ENCODE measurements at places on chromosomes 1 and 21.

DNA sequence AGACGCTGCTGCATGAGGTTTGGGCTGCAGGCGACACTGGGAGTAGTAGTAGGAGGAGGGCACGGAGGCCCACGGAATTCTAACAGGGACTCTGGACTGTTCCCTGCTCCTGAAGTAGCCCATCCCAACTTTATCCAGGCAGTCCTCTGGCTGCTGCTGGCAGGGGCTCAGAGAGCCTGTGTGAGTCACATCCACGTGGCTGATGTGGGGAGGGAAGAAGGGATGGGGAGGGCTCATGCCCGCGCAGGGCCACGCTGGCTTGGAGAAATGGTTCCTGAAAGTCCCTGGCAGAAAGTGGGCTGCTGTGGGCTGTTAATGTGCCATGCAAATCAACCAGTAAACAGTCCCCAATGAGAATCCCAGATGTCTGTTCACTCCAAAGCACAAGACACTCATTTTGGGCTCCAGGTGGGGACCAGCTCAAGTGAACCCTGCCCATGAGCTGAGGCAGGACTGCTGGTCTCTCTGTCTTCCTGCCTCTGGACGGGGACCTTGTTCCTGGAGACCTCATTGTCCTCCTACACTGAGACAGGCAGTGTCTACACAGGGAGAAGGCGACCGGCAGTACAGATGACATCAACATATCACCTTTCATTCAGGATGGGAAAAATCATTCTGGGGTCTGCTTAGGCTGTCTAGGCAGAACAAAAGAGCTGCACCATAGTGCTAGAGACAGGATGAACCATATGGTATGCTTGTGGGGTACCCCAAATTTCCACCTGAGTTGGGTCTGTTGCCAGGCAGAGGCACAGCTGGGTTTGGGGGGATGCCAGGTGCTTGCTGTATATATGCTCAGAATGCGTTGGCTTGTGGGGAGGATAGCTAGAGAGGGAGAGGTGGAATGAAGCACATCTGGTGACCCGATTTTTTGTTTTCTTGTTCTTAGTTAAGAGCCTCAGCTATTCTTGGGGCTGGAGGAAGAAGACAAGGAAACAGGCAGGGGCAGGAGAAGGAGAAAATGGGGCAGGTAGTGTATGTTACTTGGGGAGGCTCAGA, 57.9 kb upstream of the FMOD start:
- DNase-seq = peak; percentile 97

GRCh38 chr1:115426231-115426771, 88.3 kb upstream of the NGF start:
- DNase-seq = peak; percentile 73

DNA sequence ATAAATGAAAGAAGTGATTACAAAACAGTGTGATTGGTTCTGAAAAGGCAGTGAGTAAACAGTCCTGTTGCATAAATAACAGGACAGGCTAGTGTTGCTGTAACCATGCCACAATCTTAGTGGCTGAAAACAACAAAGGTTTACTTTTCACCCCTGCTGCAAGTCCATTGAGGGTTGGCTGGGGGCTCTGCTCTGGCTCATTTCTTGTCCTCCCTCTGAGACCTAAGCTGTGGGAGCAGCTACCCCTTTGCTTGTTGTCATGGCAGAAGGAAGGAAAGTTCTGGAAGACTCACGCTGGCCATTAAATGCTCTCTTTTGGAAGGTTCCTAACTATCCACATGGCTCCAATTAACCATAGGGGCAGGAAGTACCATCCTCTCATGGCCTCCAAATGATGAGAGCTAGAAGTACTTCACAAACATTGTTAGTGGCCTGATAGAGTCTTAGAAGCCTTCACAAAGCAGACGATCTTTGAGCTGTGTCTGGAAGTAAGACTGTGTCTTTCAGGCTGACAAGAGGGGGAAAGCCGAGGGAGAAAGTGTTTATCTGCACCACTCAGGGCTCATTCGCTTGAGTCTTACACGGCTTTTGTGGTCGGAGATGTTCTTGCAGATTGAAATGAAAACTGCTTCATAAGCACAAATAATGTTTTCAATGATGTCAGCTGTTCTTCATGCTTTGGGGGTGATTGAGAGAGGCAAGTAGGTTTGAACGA, 11.9 kb downstream of the RCSD1 start:
- no peak for DNase-seq

GRCh38 chr21:44962403-44962966, 22.7 kb downstream of the SLX9 start:
- no peak for DNase-seq

DNA sequence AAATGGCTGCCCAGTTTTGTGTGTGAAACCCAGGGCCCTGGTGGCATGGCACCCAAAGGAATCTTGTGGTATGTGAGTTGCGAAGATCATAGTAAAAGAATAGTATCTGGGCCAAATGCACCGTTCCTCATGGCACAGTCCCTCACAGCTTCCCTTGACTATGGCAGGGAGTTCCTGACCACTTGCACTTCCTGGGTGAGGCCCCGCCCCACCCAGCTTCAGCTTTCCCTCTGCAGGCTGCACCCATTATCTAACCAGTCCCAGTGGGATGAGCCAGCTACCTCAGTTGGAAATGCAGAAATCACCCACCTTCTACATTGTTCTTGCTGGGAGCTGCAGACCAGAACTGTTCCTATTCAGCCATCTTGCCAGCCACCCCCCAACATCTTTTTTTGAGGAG, 63.0 kb downstream of the SLC5A9 start:
- DNase-seq = no peak

- DNase-seq = no peak
Observed at GRCh38 chr1:113683384-113684152, 75.7 kb downstream of the PHTF1 start.

DNA sequence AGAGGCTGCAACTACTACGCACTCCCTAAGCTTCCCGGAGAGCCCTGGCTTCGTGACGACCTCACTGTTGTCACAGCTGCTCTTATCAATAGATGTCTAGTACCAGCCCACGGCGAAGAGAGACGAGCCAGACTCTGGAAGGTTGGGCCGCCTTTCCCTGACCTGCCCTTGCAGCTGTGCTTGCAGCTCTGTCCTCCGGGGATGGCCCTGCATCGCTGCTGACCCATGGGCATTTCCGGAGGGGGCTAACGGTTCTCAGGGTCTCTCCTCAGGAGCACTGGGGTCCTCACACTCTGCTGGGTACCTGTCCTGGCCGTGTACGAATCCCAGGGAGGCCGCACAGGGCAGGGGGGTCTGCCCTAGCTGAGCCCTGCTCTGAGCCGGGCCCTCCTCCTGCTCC, 93.8 kb upstream of the COL6A1 start:
- no peak for DNase-seq

All from tibial artery (tissue), 4 donors.